ENCODE measurements at places on chromosomes 12 and 14.

DNA sequence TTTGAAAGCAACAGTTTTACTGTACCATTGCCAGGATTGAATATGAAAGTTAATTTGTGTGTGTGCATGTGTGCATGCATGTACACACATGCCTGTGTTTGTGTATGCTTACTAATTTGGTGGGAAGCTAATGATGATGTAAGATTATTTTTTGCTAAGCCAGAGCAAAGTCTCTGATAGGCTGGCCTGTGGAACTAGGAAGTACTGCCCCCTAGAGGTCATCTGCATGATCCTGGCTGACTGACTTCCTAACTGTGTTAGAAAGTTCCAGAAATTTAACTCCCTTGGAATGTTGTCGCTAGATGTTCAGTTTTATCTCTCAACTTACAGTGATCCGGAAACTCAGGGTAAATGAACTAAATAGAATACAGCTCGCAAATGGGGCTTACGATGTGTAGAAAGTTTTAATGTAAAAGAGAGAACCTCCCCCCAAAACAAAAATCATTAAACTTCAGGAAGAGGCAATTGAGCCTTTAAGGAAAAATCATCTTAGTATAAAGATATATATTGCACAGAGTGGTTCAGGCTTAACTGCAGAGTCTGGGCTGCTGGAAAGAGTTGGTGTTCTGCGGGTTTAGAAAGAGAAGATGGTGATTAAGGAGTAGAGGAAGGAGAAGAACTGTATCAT, 34.3 kb upstream of the SLC38A1 start:
- DNase-seq, result peak; percentile 54

DNA sequence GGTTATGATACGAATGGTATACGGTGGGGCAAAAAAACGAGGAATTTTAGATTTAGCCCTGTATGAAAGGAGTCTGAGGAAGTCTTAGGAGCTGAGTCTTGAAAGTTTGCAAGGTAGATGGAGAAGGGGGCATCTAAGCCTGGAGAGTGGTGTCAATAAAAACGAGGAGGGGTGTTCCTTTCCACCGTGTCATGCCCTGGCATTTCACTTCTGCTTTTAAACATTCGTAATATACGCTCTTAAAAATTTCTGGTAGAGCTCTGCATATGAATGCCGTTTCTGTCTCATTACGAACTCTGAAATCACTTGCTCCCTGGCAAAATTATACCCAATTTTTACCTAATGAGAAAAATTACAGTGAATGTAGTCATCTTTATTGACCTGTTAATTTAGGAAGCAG, 170.2 kb downstream of the ERC1 start:
- DNase-seq, result no peak

DNA sequence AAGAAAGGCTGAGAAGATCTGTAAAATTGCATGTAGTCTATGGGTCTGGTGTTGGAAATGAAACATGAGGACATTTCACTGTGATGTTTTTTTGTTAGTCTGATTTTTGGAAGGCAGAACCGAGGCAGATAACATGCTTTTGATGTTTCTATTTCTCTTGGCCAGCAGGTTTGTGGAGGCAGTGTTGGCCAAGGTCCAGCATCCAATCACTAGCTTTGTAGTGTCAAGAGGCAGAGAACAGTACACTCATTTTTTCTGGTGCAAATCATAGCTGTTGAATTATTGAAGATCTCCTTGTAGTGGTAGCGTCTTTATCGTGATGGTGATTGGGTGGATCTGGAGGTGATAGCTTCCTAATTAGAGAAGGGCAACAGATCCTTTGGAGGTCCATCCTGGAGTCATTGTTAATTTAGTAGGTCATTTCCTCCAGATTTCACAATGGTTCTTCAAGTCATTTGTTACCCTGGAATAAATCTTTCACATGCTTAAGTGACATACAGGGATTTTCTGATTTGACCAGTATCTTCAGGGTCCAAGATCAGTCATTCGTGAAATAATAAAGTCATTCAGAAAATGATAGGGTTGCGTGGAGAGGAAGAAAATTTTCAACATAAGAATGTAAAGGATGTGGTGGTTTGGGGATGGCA, 252.4 kb upstream of the CPNE8 start:
- no peak for DNase-seq

DNA sequence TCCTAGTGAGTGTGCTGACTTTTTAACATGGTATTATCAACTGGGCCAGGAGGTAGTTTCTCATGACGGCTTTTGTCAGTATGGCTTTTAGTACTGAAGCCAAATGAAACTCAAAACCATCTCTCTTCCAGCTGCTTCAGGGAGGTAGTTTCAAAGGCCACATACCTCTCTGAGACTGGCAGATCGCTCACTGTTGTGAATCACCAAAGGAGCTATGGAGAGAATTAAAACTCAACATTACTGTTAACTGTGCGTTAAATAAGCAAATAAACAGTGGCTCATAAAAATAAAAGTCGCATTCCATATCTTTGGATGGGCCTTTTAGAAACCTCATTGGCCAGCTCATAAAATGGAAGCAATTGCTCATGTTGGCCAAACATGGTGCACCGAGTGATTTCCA, 141.1 kb downstream of the HMGA2 start:
- DNase-seq, result no peak

DNA sequence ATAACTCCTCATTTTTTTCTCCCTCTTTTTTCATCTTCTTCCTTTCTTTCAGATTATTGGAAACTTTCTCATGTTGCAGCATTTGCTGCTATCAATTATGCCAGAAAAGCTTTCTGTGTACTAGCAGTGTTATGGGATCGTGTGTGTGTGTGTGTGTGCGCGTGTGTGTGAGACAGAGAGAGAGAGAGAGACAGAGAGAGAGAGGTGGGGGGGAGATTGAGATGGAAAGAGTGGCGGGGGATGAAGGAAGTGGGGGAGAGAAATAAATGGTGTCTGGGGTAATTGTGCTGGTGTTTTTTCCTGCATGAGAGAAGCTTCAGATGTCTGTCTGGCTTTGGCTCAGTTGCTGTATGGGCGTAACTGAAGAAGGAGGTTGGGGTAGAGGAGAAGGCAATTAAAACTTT, 268.9 kb downstream of the RAD51B start:
- no peak for DNase-seq

- DNase-seq, result no peak
Measured at GRCh38 chr12:123233505-123234308, 471 bp downstream of the MTRFR start.

GRCh38 chr14:48504921-48505320, 829.5 kb upstream of the MDGA2 start:
- DNase-seq, result no peak

GRCh38 chr14:78576437-78577166, 406.4 kb downstream of the NRXN3 start:
- DNase-seq, result no peak

DNA sequence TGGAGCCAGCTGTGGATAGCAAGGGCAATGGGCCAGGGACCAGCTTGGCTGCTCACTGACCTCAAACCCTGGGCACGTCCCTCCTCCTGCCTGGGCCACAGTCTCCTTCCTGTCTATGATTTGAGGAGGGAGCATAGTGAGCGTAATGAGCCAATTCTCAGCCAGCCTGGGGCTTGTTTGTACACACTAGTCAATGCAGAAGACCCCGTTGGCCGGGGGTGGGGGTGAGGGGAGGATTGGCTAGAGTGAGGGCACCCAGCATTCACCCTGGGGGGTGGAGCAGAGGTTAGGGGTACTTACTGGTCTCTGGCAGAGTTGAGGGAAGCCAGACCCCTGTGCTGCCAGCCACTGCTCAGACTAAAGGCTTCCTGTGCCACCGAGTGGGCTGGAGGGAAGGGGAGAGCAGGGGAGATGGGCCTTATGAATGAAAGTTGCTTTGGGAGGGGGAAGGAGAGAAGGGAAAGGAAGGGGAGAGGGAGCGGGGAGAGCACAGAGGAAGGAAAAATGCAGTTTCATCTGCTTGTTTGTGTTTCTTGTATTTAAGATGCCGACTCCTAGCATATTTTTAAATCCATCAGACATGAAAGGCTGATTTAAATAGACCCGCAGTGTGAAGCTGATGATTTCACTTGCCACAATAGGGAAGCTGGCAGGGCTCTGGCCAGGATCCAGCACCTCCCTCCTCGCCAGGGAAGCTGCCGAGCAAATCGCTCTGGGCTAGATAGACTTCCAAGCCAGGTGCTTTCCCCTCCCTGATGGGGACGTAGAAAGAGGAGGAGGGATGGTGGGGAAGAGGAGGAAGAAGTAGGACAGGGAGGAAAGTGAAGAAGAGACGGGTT, 114.0 kb downstream of the PRMT8 start:
- DNase-seq, result peak; percentile 58

DNA sequence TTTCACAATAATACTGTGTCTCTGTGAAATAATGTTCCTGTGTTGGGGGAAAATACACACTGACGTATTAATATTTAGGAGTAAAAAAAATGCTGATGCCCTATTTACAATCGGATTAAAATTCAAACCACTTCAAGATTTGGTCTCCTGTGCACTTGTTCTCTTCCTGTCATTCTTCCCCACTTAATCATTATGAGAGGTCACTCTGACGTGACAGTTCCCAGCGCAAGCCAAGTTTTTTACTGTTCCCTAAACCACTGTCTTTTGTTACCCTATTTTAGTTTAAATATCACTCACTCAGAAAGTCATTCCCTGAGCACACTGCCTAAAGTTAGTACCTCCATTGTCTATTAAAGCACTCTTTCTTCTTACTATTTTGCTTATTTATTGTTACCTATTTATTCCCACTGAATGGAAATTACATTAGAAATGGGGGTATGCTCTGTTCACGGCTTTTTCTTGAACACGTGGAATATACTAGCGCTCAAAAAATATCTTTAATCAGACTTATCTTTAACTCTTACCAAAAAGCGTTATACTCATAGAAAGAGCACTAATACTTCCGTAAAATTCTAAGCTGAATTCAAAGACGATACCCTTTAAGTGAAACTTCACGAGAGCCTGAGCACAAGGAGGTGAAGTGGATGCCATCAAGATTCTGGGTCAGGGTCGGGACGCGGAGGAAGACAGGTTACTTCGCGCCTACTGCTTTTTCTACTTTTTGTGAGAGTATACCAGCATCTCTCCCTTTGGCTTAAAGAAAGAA, 670 bp upstream of the PSMA3 start:
- peak; percentile 18 for DNase-seq

Measured in mesendoderm (in vitro differentiated cells).